ENCODE measurements at places on chromosomes 13 and 19. TPM values are rescaled to one million over a fixed set of nuclear protein-coding genes. Genes with fewer than 3 reads are reported as not detected.

RGL3 gene
- 4.4 TPM for total RNA-seq

ZNF835 gene
- not detected for total RNA-seq

TRPM4 gene
- 17.5 TPM for total RNA-seq

CAPN12 gene
- 0.26 TPM for total RNA-seq

PGLYRP2 gene
- not detected for total RNA-seq

ATG4D gene
- total RNA-seq, result 6.1 TPM
